Activated naive CD4-positive, alpha-beta T cell (primary cell): ENCODE measurements at places on chromosomes 12 and 14.
A peak's percentile ranks its signal among the peaks of the same experiment; 100 is the strongest.

GRCh38 chr14:101815994-101816393 lies 54.5 kb downstream of the PPP2R5C start:
- DNase-seq: no peak

- DNase-seq: no peak
These were observed 35.2 kb upstream of the RIC8B start for GRCh38 chr12:106739318-106739717.

- no peak for DNase-seq
These were observed 12.7 kb downstream of the CPSF6 start for GRCh38 chr12:69252033-69252432.

- no peak for DNase-seq
These were observed 61.8 kb downstream of the TESC start for GRCh38 chr12:117037289-117038022.

DNA sequence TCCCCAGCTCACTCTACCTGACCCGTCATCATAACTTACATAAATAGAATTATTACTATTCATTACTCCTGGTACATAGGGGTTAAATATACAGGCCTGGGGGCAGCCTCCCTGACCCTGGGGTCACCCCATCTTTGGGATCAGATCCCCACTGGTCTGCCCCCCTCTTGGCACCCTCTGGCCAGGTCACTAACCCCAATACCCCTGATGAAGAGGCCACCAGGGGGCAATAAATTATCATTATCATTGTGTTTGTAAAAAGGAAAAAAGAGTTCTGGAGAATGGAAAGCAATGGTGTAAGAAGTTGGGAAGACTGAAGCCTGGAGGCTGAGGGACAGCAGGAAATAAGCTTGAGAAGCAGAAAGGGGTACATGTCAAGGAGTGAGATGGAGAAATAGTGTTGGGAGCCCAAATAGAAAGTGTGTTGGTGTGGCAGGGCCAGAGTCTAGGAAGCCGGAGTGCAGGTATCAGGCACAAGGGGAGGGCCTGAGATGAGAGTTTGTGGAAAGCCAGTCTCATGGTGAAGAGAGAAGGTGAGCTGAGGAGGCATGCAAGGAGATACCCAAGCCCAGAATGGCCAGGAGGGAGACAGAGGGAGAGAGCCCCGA lies 6.1 kb upstream of the AAAS start:
- no peak for DNase-seq

- no peak for DNase-seq
These were observed 88.2 kb upstream of the SLC38A2 start for GRCh38 chr12:46460682-46461210.

GRCh38 chr12:99658671-99659349 lies 11.3 kb downstream of the GARIN6 start:
- DNase-seq: no peak

GRCh38 chr12:93242154-93242972 lies 135.4 kb upstream of the NUDT4 start:
- DNase-seq: no peak

- DNase-seq: peak; percentile 40
These were observed 1.0 kb upstream of the SAMD4A start for GRCh38 chr14:54565785-54566409.

DNA sequence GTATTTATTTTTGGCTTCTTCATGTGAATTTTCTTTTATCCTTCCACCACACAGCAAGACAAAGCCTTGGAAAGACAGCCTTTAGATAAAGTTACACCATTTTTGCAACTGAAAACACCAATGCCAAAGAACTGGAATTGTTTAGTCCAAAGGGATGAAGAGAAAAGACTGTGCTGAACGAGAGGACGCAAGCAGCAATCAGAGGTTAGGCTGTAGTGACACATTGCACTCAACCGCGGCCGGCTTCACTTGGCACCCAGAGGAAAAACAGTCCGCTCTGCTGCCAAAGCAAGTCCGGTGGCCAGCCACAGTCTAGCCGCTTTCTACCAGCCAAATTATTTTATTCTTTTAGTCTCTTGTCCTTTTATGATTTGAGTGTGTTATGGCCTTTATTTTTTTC lies 49.1 kb upstream of the KCNJ8 start:
- DNase-seq: no peak

DNA sequence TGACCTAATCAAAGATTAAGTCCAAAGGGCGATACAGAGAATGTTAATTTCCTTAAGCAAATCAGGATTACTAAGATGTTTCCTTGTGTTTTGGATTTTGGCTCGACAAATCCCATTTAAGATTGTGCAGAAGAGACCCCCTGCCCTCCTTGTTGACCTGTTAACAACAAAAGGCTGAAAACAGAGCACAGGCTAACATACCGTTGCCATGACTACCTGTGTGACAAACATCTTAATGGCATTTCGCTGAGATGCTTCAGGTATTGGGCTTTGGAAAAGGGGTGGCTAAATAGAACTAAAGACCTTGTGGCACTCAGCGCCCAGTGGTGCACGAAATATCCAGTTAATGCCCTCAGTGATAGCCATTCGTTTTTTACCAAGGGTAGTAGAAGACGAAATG lies 1532.3 kb upstream of the TMEM132C start:
- DNase-seq: no peak

- DNase-seq: no peak
These were observed 13.0 kb downstream of the TMEM52B start for GRCh38 chr12:10191865-10192264.

DNA sequence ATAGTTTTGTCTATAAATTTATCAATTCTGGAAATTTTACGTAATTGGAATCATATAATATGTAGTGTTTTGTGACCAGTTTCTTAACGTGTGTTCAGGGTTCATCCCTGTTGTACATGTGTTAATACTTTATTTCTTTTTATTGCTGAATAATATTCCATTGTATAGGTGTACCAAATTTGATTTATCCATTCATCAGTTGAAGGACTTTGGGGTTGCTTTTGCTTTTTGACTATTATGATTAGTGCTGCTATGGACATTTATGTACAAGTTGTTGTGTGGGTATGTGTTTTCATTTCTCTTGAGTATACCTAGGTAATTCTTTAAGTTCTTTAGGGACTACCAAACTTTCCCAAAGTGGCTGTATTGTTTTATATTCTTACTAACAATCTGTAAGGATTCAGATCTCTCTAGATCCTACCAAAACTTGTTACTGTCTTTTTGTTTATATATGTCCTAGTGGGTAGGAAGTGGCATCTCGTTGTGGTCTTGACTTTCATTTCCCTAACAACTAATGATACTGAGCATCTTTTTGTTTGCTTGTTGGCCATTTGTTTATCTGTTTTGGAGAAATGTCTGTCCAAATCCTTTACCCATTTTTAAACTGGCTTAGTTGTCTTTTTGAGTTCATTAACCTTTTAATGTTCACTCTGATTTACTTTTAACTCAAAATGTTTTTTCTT lies 14.9 kb downstream of the VRK1 start:
- DNase-seq: no peak

GRCh38 chr12:44497044-44497443 lies 379.1 kb downstream of the NELL2 start:
- no peak for DNase-seq

DNA sequence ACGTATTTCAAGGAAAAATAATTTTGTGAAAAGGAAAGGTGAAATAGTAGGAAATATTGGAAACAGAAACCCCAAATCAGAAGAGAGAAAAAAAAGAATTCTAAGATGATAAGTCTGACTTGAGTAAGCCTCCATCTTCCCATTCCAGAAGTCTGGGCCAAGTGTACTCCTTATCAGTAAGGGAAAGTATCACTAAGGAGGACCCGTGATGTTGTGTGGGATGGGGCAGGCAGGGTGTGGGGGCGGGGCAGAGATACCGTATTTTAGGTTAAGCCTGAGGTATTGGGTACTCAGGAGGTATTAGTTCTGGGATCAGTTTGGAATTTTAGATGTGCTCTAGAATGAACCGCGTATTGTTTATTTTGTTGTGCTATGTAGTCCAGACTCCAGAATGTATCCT lies 33.8 kb upstream of the PSMA6 start:
- DNase-seq: no peak

DNA sequence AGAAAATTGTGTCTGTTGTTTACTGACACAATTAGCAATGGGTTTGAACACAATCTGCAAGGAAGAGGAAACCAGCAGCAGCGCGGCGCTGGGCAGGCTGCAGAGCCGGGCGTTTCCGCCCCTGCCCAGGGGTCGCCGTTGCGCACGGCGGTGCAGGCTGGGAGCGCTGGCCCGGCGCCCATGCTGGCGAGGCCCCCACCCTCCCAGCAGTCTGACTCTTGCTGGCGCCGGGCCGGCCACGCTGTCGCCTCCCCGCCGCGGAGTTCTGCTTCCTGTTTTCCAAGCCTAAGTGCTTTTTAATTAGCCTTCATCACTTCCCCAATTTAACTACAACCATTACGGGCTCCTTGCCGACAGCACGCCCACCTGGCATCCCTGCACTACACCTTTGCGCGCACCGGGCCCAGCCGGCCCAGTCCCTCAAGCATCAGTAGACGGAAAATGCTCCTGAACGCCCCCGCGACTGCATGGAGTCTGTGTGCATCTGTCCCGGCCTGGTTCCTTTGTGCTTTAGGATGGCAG lies 212.1 kb downstream of the GXYLT1 start:
- no peak for DNase-seq

DNA sequence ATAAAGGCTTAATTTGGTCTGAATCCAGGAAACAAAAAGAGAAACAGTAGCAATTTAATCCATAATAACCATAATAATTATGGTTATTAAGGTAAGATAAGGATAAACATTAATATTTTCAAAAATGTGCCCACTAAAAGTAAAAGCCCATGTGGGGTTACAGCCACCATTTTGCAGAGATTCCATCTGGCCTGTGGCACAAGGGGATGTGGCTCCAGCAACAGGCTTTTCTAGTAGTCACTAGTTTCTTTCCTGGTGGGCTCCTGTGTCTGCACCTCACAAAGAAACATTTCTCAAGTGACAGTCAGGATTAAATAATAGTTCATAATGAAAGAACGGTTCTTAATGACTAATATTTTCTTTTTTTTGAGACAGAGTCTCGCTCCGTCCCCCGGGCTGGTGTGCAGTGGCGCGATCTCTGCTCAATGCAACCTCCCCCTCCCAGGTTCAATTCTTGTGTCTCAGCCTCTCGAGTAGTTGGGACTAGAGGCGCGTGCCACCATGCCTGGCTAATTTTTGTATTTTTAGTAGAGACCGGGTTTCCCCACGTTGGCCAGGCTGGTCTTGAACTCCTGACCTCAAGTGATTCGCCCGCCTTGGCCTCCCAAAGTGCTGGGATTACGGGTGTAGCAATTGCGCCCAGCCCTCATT lies 32.2 kb downstream of the GPR19 start:
- DNase-seq: no peak

- no peak for DNase-seq
These were observed 331.4 kb downstream of the MED13L start for GRCh38 chr12:115946092-115946491.

DNA sequence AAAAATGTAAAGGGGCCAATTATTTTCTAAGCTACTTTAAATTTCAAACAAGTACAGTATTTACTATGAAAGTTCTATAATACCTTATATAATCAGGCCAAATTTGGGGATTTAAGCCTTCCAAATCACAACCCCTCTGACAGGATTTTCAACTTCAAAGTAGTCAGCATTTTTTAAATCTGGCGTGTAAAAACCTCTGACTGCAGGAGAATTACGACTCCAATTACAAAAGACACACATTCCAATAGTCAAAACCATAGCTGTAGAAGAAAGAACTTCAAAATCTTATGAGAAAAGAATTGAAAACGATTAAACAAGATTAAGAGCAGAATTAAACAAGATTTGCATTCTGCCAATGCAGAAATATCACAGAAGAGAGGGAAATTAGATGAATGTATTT lies 12.7 kb downstream of the OSBPL8 start:
- DNase-seq: no peak

DNA sequence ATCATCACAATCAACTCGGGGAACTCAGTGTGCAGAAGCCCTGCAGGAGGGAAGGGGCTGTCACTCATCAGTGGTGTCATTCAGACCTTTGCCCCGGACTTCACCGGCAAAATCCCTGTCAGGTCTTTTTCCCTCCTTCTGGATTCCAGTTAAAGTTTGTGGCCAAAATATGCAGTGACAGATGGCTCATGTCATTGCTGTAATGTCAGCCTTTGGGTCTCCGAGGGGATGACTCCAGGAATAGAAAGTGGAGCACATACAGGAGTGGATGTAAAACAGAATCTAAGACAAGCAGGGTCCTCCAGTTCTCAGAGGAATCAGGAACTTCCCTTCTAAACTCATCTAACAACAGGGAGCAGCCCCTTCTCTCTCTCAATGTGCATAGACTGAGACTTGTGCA lies 130.3 kb upstream of the RASSF8 start:
- DNase-seq: no peak

- no peak for DNase-seq
These were observed 147.1 kb downstream of the MED13L start for GRCh38 chr12:116130431-116130830.

DNA sequence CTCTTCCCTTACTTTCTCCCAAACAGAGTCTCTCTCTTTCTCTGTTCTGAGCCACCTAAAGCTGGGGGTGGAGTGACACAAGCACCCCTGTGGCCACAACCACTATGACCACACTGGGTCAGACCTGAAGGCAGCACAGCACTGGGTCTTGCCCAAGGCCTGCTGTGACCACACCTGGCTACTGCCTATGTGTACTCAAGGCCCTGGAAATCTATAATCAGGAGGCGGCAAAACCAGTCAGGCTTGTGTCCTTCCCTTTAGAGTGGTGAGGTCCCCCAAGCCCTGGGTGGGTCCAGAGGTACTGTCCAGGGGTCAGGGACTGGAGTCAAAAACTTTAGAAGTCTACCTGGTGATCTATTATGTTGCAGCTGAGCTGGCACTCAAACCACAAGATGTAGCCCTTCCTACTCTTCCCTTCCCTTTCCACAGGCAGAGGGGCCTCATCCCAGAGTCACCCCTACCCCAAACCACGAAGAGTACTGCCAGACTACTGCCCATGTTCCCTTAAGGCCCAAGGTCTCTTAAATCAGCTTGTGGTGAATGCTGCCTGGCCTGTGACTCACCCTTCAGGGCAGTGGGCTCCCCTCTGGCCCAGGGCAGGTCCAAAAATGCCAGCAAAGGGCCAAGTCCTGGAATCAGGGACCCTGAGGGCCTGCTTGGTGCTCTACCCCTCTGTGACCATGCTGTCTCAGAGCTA lies 179.8 kb upstream of the DYRK2 start:
- DNase-seq: no peak

DNA sequence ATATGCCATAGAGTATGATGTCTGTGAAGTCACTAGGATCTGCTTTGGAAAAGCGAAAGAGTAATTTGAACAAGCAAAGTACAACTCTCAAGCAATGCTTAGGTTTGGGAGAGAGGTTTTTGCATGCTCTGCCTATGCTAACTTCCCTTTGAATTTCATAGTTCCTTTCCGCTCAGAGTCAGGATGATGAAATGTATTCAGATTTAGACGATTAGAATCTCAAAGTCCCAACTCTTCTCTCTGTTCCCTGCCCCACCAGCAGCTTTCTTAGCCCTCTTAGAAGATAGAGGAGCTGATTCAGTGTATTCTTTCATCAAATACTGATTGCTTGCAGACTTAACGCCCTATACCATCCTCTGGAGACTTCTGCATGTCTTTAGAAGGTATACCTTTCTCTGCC lies 11.5 kb downstream of the RAB5B start:
- no peak for DNase-seq

GRCh38 chr14:57346741-57347140 lies 43.6 kb upstream of the NAA30 start:
- DNase-seq: no peak
